ENCODE measurements at places on chromosomes 16 and 17. TPM values are rescaled to one million over a fixed set of nuclear protein-coding genes. Genes with fewer than 3 reads are reported as not detected.

The KRTAP4-11 gene
- not detected for total RNA-seq

The KRTAP4-5 gene
- not detected for total RNA-seq

The HEATR3 gene
- total RNA-seq, result 13.4 TPM

The RCVRN gene
- total RNA-seq, result 0.45 TPM

The NAGS gene
- 0.64 TPM for total RNA-seq

The ZNF785 gene
- 5.6 TPM for total RNA-seq

The SLFN12L gene
- 0.24 TPM for total RNA-seq

The TAT gene
- total RNA-seq, result not detected

The CNTD1 gene
- not detected for total RNA-seq

The KCNJ12 gene
- 8.1 TPM for total RNA-seq

The KRTAP2-3 gene
- total RNA-seq, result not detected

The TNFRSF13B gene
- total RNA-seq, result not detected

The MRC2 gene
- 46.4 TPM for total RNA-seq

The IRX6 gene
- total RNA-seq, result 28.1 TPM

The HAS3 gene
- total RNA-seq, result 0.41 TPM

The CD68 gene
- 7.2 TPM for total RNA-seq

The TEX19 gene
- total RNA-seq, result not detected

The TBC1D26 gene
- total RNA-seq, result not detected

The HBA2 gene
- total RNA-seq, result 1,146 TPM

The PRSS27 gene
- total RNA-seq, result 0.51 TPM

The CDRT4 gene
- total RNA-seq, result 0.78 TPM

The FBXL16 gene
- not detected for total RNA-seq

The CA5A gene
- total RNA-seq, result 0.38 TPM

The OR1A1 gene
- not detected for total RNA-seq

The TMEM235 gene
- total RNA-seq, result not detected

The TBC1D3G gene
- total RNA-seq, result not detected

The NDEL1 gene
- 21.2 TPM for total RNA-seq

The ENPP7 gene
- not detected for total RNA-seq

The OR3A3 gene
- total RNA-seq, result not detected

The TPSG1 gene
- total RNA-seq, result not detected

The MYH2 gene
- 0.05 TPM for total RNA-seq

The CACNG3 gene
- not detected for total RNA-seq

The TM4SF5 gene
- total RNA-seq, result not detected

The CMTM2 gene
- not detected for total RNA-seq

The CRHR1 gene
- not detected for total RNA-seq

Data from heart right ventricle (tissue), 16 donors.